Adipocyte (in vitro differentiated cells): ENCODE measurements at places on chromosomes 5 and 9.
A peak's percentile ranks its signal among the peaks of the same experiment; 100 is the strongest.

DNA sequence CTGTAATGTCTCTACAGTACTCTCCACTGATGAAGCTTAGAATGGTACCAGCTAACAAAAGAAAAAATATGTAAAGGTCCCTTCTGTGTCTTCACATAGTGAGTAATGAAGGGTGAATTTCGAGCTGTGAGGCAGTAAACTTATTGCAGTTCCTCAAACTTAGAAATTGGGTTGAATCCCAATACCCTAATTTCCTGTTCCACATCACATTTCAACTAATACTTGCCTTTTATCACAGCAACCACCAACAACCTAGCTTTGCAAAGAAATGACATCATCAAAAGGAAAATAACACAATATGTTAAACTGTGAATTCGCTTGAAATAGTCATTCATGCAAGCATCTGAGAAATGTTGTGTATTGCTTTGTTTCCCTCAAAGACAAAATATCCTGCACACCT, 9.4 kb upstream of the TNFAIP8 start:
- DNase-seq, result no peak

DNA sequence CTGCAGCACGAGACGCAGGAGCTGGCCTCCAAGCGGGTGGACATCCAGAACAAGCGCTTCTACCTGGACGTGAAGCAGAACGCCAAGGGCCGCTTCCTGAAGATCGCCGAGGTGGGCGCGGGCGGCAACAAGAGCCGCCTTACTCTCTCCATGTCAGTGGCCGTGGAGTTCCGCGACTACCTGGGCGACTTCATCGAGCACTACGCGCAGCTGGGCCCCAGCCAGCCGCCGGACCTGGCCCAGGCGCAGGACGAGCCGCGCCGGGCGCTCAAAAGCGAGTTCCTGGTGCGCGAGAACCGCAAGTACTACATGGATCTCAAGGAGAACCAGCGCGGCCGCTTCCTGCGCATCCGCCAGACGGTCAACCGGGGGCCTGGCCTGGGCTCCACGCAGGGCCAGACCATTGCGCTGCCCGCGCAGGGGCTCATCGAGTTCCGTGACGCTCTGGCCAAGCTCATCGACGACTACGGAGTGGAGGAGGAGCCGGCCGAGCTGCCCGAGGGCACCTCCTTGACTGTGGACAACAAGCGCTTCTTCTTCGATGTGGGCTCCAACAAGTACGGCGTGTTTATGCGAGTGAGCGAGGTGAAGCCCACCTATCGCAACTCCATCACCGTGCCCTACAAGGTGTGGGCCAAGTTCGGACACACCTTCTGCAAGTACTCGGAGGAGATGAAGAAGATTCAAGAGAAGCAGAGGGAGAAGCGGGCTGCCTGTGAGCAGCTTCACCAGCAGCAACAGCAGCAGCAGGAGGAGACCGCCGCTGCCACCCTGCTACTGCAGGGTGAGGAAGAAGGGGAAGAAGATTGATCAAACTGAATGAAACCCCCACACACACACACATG, 654 bp downstream of the PURA start:
- peak; percentile 74 for DNase-seq

DNA sequence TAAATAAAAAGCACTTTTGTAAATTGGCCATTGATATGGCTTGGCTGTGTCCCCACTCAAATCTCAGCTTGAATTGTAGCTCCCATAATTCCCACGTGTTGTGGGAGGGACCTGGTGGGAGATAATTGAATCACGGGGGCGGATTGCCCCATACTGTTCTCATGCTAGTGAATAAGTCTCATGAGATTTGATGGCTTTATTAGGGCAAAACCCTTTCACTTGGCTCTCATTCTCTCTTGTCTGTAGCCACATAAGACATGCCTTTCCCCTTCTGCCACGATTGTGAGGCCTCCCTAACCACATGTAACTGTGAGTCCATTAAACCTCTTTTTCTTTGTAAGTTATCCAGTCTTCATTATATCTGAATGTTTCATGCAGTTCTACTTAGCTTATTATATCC, 153.2 kb downstream of the TARS1 start:
- no peak for DNase-seq

DNA sequence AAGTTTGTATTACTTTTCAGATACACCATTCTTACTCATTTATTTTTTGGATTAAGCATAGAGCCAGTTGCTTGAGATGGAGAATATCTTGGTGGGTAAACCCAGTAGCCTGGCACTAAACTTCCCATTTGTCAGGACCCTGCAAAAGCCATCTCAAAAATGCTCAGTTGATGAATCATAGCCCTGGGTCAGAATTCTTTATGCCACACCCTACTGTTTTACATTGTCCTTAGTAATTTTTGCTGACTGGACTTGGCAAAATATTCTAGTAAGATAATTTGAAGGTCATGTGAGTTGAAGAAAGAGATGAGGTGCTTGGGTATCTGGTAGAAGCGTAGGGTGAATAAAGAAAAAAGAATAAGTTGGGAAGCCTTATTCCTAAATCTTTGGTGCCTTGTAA, 50.7 kb downstream of the C7 start:
- peak; percentile 10 for DNase-seq

- DNase-seq, result no peak
Measured at GRCh38 chr9:21053851-21054250, 22.4 kb upstream of the HACD4 start.

DNA sequence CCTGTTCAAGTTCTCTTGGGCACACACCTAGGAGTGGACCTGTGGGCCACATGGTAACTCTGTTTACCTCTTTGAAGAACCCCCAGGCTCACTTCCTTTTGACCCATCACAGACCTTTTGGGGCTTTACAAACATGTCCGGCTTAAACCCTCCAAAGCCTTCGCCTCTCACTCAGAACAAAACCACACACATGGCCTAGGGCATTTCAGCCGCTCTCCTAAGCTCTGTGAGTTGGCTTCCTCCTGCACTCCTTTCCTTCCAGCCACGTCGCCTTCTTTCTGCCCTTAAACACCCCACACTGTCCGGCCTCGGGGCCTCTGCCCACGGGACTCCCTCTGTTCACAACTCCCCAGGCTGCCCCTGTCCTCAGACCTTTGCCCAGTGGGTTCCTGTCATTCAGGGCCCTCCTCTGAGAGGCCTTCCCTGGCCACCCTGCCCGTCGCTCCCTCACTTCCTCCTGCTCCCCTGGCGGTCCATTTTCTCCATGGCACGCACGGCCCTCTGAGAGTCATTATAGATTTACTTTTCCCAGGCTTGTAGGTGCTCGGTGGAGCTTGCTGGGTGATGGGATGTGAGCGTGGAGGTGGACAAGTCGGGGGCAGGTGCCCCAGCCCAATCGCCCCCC, 1.9 kb downstream of the DOK3 start:
- no peak for DNase-seq

GRCh38 chr5:79886925-79887655, 104.0 kb downstream of the MTX3 start:
- no peak for DNase-seq

DNA sequence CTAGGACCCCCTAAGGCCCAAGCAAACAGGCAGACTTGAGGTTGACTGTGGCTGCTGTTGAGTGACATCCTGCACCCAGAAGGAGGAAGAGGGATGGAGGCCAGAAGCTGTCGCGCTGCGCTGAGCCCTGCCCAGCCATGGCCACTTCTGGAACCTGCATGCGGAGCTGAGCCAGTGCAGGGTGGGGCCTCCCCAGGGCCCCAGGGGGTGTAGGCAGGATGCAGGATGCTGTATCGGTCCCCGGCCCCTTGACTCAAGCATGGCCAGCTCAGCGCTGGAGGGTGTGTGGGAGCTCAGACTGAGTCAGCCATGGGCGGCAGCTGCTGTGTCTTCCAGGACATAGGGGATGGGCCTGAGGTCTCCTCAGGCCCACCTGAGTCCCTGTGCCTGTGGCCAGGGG, 26.9 kb downstream of the GLT6D1 start:
- no peak for DNase-seq

- peak; percentile 97 for DNase-seq
Measured at GRCh38 chr9:105296877-105297287, 52.4 kb downstream of the SLC44A1 start.

GRCh38 chr5:23235246-23235645, 272.2 kb upstream of the PRDM9 start:
- DNase-seq, result no peak

DNA sequence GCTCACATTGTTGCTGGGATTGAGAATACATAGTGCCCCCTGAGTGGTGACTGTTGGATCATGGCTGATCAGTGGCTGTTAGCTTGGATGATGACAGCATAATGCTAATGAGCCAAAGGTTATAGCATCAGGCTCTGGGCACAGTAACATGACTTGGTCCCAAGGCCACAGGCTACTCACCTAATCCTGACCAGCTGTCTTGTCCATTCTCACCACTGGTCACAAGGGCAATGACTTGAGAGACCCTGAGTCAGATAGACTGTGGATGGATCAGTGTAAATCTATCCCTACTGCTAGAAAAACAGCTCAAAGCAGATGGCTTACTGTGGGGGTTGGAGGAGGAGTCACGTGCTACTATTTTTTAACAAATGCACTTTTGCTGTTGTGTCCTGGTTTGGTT, 74.7 kb downstream of the AOPEP start:
- no peak for DNase-seq
